ENCODE measurements at places on chromosomes 6 and 20.
A peak's percentile ranks its signal among the peaks of the same experiment; 100 is the strongest.

DNA sequence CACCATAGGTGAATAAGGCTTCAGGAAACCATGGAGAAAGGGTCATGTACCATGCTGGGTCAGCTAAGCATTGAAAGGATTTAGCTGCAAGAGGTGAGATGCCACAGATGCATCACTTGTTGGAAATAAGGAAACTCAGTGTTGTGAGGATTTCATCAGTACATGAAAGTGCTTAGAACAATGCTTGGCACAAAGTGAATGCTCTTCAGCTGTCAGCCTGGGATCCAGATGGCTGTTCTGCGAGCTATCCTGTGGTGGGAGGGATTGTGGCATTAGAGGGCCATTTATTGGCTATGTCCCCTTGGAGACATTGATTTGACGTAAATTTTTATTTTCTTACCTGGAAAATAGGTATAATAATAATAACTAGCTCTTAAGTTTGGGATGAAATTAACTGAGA is 53.0 kb downstream of the ELOVL2 start:
- no peak for DNase-seq

DNA sequence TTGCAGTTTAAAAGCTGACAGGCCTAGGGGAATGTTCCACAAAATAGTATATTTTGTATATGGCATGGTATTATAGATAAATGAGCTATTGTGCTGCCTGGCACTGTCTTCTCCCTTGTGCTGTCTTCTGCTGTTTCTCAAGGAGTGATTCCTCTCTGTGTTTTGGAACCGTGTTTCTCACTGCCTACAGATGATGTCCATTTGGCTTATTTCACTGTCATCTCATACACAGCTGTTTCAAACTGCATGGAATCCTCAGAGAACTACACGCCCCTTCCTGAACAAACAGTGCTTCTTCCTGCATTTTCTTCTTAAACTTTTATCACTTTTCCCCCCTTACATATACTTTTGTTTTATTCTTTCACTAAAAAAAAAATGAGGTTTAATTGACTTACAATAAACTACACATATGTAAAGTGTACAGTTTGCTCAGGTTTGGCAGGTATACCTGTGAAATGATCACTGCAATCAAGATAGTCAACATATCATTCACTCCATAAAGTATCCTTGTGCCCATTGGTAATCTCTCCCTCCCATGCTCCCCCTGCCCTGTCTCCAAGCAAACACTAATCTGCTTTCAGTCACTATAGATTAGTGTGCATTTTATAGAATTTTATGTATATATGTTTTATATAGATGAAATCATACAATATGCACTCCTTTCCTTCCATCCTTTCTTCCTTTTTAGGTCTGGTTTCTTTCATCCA is 43.0 kb downstream of the CBFA2T2 start:
- DNase-seq = no peak

DNA sequence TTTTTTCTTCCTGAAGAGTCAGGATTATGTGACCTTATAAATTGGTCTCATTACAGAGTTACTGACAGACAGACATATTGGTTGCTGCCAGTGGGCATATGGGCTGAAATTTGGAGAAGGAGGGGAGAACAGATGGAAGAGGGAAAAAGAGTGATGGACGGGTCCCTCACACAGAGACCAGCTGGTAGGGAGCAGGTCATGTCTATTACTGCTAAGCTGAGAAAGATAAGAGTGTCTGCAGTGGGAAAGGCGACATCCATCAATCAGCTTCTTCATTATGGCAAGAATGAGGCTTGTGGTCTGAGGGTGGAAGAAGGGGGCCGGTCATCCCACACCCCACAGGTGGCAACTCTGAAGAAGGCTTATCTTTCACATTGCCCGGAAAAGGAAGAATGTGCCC is 353.8 kb upstream of the RSPO3 start:
- no peak for DNase-seq

GRCh38 chr6:139448051-139448649 is 73.7 kb upstream of the CITED2 start:
- DNase-seq = no peak

DNA sequence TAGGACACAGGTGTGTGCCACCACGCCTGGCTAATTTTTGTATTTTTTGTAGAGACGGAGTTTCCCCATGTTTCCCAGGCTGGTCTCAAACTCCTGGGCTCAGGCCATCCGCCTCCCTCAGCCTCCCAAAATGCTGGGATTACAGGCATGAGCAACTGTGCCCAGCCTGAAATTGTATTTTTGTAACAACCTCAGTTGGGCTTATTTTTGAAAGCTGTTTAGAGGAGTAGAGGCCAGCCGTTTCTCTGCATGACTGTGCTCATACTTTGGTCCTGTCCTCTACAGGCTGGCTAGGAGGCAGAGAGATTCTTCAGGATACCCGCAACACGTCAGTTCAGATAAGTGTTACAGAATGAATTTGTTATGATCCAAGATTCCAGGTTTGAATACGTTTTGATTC is 22.1 kb downstream of the CAGE1 start:
- no peak for DNase-seq

- no peak for DNase-seq
Measured at GRCh38 chr6:129866688-129867087, 5.6 kb upstream of the TMEM244 start.

- peak; percentile 56 for DNase-seq
Measured at GRCh38 chr6:166540631-166541331, 45.7 kb downstream of the RAMACL start.

DNA sequence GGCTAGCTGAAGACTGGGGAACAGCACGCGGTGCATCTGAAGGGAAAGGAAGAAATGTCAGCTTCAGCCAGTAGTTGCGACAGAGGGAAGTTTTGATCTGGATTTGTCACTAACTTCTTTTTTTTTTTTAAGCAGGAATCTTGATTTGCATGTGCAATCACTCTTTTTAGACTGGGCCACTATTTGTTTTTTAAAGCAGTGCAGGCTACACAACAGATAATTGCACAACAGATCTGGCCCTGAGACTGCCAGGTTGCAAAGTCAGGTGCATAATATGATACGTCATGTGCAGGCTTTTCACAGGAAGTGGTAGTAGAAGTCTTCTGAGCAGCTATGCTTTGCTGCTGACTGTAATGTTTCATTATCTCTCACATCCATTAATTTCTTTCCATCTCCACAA is 13.5 kb downstream of the PFDN4 start:
- DNase-seq = no peak

- no peak for DNase-seq
Measured at GRCh38 chr6:18501663-18502013, 114.5 kb downstream of the RNF144B start.

- DNase-seq = peak; percentile 49
Measured at GRCh38 chr6:33768644-33769120, 20.2 kb downstream of the LEMD2 start.

GRCh38 chr6:135897087-135897486 is 45.6 kb downstream of the PDE7B start:
- DNase-seq = no peak

DNA sequence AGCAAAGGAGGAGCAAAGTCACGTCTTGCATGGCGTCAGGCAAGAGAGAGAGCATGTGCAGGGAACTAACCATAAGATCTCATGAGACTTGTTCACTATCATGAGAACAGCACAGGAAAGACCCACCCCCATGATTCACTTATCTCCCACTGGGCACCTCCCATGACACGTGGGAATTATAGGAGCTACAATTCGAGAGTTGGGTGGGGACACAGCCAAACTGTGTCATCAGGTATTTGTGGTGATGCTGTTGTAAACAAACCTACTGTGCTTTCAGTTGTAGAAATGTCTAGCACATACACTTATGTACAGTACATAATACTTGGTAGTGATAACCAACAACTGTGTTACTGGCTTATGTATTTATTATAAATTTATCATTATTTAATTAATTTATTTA is 128.3 kb downstream of the UTRN start:
- no peak for DNase-seq

- DNase-seq = no peak
Measured at GRCh38 chr6:134654751-134655150, 295.1 kb downstream of the ALDH8A1 start.

DNA sequence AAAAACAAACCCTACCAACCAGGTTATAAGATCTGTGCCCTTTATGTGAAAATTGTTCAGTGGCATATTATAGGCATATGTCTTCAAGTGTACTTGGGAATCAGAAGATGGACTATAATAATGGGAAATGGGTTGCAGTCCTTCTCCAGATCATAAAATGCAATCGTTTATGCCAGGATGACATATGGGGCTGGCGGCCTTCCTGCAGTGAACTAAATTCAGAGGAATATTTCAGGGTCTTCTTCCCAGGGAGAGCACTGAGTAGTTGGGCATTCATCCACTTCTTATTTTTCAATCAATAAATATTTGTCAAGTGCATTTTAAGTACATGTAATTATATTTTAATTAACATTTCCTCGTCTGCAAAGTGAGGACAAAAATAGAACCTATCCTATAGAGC is 176.2 kb upstream of the CNR1 start:
- DNase-seq = no peak

- no peak for DNase-seq
Measured at GRCh38 chr20:38834868-38835267, 29.4 kb downstream of the PPP1R16B start.

DNA sequence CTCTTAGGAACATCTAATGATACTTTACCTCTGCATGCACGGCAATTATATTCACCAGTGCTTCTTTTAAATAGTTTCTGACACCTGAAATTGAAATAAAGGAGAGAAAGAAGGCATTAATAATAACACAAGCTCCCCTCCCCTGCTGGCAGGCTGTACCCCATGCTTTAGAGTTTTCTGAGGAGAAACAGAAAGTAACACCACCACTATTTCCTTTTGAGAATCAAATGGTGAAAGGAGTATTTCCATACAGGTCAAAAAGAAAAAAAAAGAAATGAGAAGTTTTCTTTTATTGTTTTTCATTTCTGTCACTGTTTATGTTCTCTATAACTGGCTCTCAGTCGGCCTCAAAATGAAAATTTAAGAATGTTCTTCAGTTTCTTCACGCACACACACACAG is 108.1 kb downstream of the IRF4 start:
- DNase-seq = no peak

DNA sequence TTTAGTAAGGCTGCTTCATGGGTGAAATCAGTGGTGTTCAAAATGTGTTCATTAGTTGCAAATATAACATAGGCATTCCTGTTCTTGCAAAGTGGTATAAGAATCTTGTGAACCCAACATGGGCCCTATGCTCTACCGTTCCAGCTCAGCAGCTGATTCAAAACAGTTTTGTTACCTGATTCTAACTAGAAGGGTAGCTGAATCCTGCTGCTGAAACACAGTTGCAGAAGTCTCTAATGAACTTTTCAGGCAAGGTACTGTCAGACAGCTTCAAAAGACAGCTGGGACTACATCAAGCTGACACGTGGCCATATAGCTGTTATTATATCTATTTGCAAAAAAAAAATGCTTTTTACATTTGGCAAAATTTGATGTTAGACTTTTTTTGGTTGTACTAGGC is 22.7 kb downstream of the THEMIS start:
- DNase-seq = no peak

GRCh38 chr20:19738951-19739350 is 19.1 kb upstream of the RIN2 start:
- DNase-seq = no peak

DNA sequence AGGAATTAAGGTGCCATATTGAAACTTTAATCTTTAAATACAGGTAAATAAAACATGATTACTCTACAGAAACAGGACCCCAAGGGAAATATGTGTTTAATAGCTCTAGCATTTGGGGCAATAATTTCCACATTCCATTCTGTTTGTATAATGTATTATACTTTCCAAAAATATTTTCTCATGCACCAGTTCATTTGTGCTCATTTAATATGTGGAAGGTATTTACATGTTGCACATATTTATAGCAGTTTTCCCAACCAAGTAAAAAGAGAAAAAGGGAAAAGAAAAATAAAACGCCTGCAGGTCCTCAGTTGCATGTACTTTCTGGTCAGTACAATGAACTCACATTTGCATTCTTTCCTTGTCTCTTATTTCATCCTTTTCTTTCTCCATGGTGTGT is 129.5 kb upstream of the SULF2 start:
- no peak for DNase-seq

DNA sequence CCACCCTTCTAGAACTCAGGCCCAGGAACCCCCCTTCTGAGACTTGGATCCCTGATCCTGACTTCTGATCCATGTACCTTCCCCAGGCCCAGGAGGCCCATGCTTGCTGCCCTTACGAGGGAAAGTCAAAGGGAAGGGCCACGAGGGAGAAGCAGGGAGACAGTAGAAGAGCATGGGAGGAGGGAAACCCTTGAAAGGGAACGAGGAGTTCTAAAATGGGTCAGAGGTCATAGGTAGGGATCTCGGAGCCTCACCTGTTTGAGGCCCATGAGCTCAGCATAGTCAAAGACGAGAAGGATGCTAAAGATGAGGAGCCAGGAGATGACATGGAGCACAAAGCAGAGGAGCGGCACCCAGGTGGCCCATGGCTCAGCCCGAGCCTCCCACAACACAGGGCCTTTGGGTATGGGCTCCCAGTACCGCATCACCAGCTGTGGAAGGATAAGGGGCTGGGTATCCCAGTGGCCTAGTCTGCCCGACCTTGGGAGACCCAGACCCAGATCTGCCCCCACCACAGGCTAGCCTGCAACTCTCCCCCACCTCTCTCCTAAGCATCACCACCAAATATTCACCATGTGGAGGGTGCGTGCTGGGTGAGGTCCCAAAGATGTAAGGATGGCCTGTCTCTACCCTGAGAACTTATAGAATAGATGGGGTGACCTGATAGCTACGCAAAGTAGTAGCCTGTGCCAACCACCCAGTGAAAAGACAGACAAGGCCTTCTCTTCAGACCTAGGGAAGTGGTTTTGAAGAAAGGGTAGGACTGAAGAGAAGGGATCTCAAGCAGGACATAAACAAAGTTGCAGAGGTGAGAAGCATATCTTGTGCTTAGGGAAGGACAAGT is 1.5 kb downstream of the NRM start:
- no peak for DNase-seq

DNA sequence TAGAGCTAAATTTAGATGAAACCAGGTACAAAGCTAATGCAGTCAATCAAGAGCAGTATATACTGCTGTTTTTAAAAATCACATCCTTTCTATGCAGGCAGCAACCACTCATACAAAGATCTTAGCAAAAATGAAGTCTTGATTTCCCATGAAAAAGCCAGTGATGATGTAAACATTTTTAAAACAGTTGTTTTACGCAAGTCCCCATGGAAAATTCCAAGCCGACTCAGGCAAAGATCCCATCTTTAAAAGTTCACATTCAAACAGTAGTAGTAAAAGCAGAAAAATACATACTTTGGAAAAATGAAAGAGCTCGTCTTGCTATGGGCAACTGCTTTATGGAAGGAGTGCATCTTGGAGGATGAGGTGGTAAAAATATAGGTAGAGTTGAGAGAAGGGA is 84.0 kb downstream of the RCAN2 start:
- no peak for DNase-seq

GRCh38 chr20:24620937-24621519 is 151.6 kb downstream of the SYNDIG1 start:
- DNase-seq = no peak

DNA sequence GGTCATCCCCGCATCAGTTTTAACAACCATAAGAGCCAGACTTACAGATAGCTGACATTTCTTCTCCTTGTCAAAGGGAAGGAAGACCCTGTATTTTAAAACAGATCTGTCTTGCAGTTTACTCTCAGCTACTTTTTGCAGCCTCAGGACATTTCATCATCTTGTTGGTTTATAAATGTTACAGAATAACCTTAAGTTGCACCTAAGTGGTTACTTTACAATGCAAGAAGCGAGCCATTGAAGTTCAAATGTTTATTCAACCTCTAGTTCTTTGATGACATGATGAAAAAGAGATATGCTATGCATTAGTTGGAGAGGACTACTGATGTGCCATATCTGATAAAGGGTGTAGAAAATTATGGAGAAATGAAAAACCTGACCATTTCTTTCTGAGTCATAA is 187.9 kb upstream of the COL21A1 start:
- no peak for DNase-seq

GRCh38 chr6:102571236-102571908 is 1177.9 kb downstream of the GRIK2 start:
- no peak for DNase-seq
